ENCODE measurements at places on chromosomes 6 and 20.

DNA sequence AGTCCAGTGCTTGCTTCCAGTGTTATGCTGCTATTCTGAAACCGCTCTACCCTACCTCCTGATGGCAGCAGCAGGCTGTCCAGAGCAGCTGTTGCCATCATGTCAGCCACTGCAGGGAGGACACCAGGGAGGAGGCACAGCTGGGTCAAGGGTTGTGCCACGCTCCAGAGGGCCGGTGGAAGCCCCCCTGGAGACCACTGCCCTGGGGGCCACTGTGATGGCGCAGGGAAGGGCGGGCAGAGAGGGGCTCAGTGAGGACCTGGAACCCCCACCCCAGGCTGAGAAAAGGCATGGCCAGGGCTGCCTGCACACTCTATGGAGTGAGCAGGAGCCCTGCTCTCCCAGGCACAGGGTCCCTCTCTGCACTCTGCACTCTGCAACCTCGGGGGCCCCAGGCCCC lies 271.3 kb upstream of the BTBD3 start:
- no peak for DNase-seq

GRCh38 chr6:113364766-113365165 lies 492.4 kb upstream of the MARCKS start:
- DNase-seq: no peak

- no peak for DNase-seq
These were observed 22.8 kb upstream of the FAM83C start for GRCh38 chr20:35314816-35315631.

DNA sequence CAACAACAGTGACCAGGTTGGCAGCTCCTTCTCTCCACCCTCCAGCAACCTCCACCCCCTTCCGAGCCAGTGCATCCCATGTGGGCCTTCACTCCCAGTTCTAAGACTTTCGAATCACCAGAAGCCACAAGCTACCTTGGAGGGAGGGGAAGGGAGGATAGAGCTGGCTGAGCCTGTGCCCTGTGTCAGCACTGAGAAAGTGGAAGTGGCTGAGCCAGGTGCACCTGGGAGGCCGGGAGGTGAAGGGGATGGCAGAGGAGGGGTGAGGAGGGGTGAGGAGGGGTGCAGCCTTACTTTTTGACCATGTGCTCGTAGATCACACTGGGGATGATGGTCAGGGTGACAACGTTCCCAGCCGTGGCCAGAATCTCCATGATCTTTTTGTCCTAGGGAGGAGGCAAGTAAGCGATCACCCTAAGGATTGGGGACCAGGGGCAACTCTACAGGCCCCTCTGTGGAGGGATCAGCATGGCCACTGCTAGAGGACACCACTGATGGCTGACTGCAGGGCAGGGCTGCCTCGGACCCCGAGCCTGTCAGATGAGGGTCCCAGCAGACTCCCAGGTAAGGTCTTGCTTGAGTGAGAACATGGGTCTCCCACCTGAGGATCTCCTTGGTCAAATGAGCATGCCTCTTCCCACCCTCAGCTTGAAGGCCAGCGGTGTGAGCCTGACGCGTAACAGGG lies 18.3 kb downstream of the SDCBP2 start:
- DNase-seq: no peak

DNA sequence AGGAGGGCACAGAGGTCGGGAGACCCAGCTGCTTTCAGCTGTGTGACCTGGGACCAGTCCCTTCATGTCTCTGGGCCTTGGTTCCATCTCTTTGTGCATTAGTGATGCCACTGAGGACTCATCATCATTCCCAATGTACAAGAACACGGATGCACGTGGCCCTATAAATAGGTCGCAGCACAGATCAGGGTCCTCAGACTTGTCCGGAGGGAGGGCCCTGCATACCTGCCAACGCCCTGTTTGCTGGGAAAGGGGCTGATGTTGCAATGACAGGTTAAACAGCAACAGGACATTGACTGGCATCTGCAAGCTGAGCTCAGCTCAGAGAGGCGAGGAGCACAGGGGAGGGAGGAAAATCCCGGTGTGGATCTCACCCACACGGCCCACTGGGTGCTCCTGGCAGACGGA lies 21.8 kb downstream of the TGM2 start:
- no peak for DNase-seq

DNA sequence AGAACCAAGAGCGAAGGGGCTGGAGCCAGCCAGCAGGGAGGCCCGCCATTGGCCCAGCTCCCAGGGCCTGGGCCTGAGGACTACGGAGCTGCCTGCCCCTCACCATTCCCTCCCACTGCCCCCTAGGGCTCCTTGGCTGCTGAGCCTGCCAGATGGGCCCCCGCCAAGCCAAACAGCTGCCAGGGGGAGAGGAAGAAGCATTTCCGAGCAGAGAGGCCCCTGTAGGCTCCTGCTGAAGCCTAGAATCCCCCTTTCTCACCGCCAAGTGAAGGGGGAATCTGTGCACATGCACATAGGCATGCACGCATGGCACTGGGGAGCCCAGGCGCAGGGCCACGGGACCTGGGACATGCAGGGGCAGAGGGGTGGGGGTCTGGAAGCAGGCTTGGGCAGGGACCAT lies 28.5 kb upstream of the MRPS18A start:
- DNase-seq: no peak

- no peak for DNase-seq
These were observed 76.7 kb downstream of the UBE3D start for GRCh38 chr6:82988930-82989351.

GRCh38 chr6:71533939-71534379 lies 245.3 kb downstream of the OGFRL1 start:
- DNase-seq: no peak

GRCh38 chr6:155235087-155235486 lies 28.7 kb upstream of the CLDN20 start:
- no peak for DNase-seq

GRCh38 chr6:29757701-29758293 lies 34.6 kb downstream of the HLA-F start:
- DNase-seq: no peak

DNA sequence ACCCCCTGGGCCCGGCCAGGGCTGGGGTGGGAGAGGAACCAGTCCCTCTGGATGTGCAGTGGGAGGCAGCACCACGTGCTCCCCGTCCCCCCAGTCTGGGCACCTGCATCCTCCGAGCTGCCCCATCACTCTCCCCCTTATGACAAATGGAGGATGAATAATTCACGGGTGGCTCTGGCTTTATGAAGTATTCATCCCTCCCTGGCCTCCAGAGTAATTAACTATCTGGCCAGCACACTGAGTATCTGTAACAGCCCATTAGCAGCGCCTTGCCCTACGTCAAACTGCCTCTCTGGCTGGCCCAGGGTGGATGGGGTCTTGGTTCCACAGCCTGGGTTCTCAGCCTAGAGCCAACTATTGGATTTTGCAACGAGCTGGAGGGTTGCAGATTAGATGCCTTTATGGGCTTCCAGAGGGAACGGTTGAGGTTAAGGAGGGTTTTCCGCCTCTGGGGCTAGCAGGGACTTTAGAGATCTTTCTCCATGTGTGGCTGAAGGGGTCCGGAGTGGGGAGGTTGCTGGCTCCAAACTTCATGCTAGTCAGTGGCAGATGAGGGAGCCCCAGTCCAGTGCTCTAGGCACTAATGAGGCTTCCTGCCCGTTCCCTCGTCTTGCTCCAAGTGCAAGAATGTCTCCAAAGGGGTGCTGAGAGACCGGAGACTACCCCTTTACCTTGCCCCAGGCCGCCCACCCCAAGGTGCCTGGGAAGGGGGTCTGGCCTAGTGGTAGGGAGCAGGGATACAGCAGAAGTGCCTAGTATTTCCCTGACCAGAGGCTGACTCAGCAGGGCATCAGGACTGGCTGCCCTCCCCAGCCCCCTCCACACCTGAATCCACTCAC lies 53.5 kb upstream of the MLN start:
- DNase-seq: no peak

- DNase-seq: no peak
These were observed 66.8 kb upstream of the CCN2 start for GRCh38 chr6:132017942-132018341.

DNA sequence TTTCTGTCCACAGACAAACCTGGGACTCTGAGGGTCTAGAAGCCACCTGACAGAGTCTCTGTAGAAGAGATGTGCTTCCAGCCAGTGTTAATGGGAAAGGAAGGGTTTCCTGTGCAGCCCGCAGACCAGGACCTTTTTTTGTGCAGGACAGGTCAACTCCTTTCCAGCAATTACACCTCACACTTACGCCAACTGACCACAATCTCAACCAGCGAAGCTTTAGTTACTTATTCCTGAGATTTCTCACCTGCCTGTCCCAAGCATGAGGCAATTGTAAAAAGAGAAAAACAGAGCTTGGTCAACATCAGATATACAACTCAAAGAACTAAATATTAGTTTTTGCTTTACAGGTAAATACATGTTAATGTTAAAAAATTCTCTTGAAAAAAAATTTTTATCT lies 393.8 kb upstream of the ID4 start:
- DNase-seq: no peak

GRCh38 chr6:119501798-119502483 lies 152.4 kb upstream of the MAN1A1 start:
- no peak for DNase-seq

DNA sequence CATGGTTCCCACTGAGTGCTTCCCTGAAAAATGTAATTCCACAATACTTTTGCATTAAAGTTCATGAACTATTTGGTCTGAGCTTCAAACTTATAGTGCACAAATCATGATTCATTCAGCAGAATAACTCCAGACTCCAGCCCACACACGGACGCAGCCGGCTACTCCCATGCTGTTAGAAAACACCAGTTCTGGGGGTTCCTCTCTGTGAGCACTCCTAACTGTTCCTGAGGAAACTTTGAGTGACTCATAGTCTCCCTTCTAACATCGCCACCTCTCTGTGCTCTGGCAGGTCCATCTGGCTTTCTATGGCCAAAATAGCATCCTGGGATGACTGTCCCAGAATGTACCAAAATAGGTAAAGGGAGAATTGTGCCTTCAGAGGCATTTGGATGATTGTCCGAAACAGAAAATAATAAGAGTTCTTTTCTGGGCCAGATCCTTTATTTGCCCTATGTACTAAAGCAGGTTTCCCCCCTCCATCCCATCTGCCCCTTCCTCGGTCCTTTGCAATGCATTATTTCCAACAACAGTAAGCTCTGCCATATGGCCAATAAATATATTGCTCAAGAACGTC lies 32.3 kb upstream of the LY86 start:
- no peak for DNase-seq

DNA sequence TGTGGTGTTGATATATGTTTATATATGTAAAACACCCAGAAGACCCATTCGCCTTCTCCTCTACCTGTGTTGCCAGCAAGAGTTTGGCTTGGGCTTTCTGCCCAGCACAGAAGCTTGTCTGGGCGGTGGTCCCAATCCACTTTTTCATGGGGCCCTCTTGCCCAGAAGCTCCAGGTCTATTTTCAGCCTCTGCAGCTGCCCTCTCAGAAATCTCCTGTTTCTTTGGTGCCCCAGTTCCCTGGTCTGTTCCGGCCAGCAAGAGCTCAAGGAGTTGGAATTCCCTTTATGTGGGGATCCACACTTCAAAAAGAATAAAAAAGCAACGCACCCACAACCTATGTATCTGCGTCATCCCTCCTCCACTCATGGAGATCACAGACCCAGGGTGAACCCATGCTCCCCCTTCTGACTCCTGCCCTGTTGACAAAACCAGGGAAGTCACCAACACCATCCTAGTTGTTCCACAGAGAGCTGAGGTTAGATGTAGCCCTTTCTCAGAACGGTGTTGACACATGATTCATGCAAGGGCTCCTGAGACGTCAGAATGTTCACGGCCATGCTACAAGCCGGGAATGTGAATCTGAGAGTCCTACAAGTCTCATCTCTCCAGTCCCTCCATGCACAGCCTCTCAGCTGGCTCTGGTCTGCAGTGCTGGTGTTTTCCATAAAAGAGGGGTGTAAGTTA lies 156.8 kb upstream of the RIN2 start:
- no peak for DNase-seq

DNA sequence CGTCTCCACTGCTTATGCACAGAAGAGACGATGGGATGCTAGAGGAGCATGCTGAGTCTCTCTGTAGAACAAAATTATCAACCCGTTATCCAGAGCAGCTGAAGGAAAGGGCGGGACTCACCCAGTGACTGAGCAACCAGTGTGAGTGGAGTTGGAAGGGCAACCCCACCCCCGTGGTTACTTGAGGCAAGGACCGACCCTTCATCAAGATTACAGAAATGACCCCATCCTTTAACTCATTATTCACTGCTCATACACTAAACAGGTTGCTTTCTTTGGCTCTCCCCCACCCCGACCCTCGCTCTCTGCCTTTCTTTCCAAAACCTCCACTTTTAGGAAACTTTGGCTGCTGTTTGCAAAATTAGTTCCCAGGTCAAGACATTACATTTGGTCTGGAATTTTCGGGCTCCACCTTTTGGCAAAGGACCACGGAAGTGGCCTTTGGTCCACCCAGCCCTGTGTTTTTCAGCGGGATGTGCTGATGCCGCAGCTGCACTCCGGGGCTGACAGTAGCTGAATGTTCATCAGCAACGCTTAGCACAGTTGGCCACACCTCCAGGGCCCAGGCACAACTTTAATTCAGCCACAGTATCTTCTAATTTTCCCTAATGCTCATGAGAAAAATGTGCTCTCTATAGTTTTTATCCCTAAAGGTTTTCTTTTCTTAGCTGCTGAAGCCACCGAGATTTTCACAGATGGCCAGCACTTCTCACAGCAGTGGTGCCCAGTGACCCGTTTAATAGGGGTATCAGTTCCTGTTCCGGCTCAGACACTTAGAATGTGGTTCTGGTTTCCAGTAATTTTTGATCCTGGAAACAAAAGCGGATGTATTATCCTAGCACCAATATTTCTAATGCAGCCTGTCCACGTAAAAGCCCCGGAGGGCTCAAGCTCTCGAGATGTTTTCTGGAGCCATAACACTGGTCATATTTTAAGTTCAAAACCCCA lies 103.6 kb upstream of the NXT1 start:
- DNase-seq: no peak

DNA sequence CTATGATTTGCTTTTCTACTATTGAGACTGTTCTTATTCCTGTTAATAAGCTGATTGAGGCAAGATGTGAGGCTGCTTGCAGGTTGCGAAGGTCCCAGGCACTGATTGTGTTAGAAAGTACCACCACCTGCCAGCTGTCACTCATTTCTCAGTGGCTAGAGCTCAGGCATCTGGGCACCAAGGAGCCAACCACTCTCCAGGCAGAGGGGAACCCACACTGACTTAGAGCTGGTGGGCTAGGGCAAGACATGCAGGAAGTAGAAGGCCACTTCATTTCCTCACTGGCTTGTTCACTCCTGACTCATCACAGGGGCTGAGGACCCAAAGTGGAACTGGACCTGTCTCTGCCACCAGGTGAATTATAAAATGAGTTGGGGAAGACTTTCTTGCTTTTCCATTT lies 7.8 kb upstream of the DLL1 start:
- no peak for DNase-seq
